Activated naive CD8-positive, alpha-beta T cell treated with anti-CD3 and anti-CD28 coated beads, Interleukin-2, amount 10 ng/mL, durations not matched to agents 7 days and 5 days (primary cell): ENCODE measurements at places on chromosomes 16 and 17.

DNA sequence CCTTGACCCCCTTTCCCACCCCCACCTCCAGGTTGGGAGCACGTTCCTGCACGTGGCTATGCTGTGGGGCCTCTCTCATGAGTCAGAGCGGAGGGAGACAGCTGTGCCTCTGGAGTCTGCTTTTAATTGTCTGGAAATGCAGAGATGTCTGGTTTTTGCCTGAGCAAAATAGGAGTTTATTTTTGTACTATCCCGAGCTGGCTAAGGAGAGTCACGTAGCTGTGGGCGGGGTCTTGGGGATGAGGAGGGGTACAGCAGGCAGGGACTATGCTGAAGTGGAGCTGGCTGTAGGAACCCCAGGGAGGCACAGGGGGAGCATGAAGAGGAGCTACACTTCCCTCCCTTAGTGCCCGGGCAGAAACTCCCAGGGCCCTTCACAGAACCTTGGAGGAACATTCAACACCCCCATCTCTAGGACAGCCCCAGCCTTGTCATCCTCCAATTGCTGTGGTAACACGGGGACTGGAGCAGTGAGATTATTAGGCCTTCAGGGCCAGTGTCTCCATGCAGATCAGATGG is 44.7 kb upstream of the LGALS9 start:
- DNase-seq: no peak

DNA sequence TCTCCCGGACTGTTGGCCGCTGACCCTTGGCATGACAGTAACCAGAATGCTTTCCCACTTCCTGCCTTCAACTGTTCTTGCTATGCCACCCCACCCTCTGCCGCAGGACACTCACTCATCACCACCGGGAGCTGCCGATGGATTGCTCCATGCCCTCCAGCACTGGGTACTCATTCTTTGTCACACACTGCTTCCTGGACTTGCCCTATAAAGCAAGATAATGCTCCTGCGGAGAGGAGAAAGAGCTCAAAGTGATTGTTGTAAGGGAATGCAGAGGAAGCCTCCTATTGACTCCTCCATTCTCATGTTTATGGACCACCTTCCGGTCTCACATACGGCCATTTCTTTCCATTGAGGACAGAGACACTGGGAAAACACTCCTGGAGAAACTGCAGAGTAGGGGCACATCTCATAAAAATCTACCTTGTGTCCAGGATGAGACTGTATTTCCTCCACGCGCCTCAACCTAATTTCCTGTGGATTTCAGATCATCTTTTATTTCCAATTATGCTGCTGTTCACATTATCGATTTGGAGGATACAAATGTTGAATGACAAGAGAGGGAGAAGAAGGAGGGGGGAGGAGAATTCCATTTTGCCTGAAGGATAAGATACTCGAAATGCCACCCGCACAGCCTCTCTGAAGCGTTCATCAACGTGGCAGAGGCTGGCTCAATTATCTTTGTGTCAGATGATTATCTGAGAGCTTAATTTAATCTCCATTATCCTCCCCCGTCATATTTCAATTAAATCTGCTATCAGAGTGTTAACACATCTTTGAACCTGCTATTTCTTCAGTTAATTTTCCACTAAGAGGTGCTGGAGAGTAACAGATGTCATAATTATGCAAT is 486.1 kb upstream of the SALL1 start:
- no peak for DNase-seq

DNA sequence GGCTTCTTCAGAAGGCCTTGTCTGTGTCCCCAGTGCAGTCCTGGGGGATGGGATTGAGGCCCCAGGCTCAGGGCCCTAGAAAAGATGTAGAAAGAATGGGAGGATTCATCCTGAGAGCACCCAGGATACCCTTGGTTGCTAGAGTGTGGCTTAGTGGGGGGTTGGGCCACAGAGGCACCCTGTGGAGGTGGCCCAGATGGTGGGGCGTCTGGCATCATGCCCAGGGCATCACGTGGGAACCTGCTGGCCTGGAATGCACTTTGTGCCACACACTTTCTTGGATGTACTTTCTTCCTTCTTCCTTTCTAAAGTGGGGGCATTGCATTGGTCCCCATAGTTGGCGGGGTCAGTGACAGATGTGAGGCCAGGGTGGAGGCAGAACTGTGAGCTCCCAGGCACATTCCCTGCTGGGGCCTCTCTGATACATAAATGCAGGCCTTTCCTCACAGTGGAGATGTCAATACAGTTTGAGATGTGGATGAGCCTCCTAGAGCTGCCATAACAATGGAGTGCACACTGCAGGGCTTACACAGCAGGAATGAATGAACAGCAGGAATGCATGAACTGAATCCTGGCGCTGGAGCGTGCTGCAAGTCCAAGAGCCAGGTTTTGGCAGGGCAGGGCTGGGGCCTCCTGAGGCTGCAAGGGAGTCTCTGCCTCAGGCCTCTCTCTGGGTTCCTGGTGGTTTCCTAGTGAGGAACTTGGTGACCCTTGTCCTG is 43.3 kb downstream of the MGAT5B start:
- no peak for DNase-seq

GRCh38 chr16:23788685-23789084 is 33.9 kb downstream of the CHP2 start:
- no peak for DNase-seq

GRCh38 chr16:10040136-10041080 is 141.8 kb downstream of the GRIN2A start:
- DNase-seq: no peak

DNA sequence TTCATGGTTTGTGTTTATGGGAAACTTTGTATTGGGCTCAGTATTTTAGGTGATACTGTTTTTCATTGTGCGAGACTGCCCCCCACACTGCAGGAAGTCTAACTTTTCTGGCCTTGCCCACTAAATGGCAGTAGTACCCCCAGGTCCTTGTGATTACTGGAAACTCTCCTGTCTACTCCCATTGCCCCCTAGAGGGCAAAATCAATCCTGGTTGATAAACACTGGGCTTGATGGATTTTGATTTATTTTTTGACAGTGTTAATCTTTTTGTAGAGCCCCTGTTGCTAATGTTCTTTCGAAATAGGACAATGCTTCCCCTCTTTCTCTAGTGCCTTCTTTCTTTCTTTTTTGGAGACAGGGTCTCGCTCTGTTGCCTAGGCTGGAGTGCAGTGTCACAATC is 15.5 kb downstream of the METTL9 start:
- no peak for DNase-seq

GRCh38 chr17:62626719-62627218 is 701 bp upstream of the MRC2 start:
- DNase-seq: no peak

- no peak for DNase-seq
These were observed 1.5 kb downstream of the CD68 start for GRCh38 chr17:7580604-7581575.
